ENCODE measurements at places on chromosomes 16 and 17. TPM values are rescaled to one million over a fixed set of nuclear protein-coding genes. Genes with fewer than 3 reads are reported as not detected.
A peak's percentile ranks its signal among the peaks of the same experiment; 100 is the strongest.

DNA sequence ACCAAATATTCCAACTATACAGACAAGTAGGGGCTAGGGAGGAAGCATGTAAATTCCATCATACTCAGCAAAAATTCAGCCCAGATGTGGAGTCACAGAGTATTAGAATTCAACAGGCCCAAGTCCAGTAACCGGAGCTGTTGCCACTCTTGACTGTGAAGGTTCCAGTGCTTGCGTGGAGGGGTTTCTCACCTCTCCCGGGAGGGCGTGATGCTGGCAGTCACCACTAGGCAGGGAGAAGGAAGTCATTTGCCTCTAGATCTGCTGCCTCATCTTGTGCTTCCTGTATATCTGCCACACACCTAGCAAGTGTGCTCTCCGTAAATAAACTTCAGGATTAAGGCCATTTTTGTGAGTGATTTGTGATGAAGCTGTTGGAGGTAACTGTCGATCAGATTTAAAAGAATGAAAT is 1.0 kb upstream of the CKLF start:
- no peaks in the 10 kb centered on the region for H3K27me3 ChIP-seq
- H3K36me3 ChIP-seq = peaks cover 36% of the 10 kb centered on the region
- peak overlapping the region; percentile 96 for H3K4me3 ChIP-seq
- peak overlapping the region; percentile 95 for H3K27ac ChIP-seq
- H3K4me1 ChIP-seq = peaks cover 79% of the 10 kb centered on the region
- peak; percentile 66 for DNase-seq

DNA sequence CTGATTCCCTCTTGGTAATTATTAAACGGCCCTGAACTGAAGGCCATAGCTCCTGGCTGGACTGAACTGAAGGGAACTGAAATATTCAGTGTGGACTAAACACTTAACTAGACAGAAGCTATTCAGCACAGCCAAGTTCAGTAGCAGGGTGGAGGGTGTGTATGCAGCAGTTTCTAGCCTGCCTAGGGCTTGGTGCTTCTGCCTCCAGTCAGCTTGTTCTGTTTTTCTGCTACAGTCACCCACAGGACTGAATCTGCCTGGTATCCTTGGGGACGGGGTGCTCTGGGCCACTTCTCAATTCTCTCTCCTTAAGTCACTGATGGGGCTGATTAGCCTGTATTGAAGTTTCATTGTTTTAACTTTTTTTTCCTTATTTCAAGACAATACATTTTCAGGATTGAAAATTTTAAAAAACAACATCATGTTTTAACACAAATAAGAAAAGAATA is 77.1 kb downstream of the WWP2 start:
- no peaks in the 10 kb centered on the region for H3K27me3 ChIP-seq
- peaks cover 8% of the 10 kb centered on the region for H3K36me3 ChIP-seq
- H3K4me3 ChIP-seq = no peak overlapping the region
- peak overlapping the region; percentile 19 for H3K27ac ChIP-seq
- DNase-seq = no peak
- peaks cover under 1% of the 10 kb centered on the region for H3K4me1 ChIP-seq

- no peak overlapping the region for H3K27ac ChIP-seq
- H3K36me3 ChIP-seq = no peaks in the 10 kb centered on the region
- no peaks in the 10 kb centered on the region for H3K4me1 ChIP-seq
- no peak for DNase-seq
- no peaks in the 10 kb centered on the region for H3K27me3 ChIP-seq
Measured at GRCh38 chr17:11896199-11896598, 101.1 kb downstream of the ZNF18 start.

GRCh38 chr16:85850344-85850880 is 48.5 kb upstream of the IRF8 start:
- H3K27me3 ChIP-seq = peaks cover 4% of the 10 kb centered on the region
- DNase-seq = no peak
- H3K27ac ChIP-seq = no peak overlapping the region
- no peaks in the 10 kb centered on the region for H3K4me1 ChIP-seq
- H3K4me3 ChIP-seq = no peak overlapping the region

DNA sequence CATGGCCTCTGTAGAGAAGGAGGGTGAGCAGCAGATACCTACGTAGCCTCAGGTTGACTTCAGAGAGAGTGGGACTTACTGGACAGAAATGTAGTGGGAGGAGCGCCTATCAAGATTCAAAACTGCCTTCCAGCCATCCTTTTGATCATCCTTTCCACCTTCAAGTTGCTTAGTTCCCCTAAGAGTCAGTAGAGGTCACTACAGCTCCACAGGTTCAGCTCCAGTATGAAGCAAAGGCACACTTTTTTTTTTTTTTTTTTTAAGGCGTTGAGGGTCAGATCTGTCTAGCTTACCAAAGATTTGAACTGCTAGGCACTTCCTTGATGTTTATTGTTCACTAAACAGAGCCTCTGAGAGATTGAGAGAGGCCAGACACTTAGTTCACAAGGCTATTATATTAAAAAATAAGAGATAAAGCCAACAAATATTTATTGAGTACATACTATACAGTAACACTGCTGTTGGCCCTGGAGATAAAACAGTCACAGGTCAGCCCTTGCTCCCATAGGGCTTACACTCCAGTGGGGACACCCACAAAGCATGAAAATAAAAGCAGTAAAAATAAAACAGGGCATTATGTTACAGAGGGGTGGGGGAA is 3.1 kb downstream of the RNF227 start:
- peaks cover 29% of the 10 kb centered on the region for H3K36me3 ChIP-seq
- no peaks in the 10 kb centered on the region for H3K27me3 ChIP-seq
- DNase-seq = peak; percentile 73
- peaks cover 38% of the 10 kb centered on the region for H3K4me1 ChIP-seq

- DNase-seq = no peak
- no peak overlapping the region for H3K4me3 ChIP-seq
- no peaks in the 10 kb centered on the region for H3K4me1 ChIP-seq
- peaks cover 10% of the 10 kb centered on the region for H3K36me3 ChIP-seq
Measured at GRCh38 chr17:35127751-35128514, 6.5 kb downstream of the FNDC8 start.

DNA sequence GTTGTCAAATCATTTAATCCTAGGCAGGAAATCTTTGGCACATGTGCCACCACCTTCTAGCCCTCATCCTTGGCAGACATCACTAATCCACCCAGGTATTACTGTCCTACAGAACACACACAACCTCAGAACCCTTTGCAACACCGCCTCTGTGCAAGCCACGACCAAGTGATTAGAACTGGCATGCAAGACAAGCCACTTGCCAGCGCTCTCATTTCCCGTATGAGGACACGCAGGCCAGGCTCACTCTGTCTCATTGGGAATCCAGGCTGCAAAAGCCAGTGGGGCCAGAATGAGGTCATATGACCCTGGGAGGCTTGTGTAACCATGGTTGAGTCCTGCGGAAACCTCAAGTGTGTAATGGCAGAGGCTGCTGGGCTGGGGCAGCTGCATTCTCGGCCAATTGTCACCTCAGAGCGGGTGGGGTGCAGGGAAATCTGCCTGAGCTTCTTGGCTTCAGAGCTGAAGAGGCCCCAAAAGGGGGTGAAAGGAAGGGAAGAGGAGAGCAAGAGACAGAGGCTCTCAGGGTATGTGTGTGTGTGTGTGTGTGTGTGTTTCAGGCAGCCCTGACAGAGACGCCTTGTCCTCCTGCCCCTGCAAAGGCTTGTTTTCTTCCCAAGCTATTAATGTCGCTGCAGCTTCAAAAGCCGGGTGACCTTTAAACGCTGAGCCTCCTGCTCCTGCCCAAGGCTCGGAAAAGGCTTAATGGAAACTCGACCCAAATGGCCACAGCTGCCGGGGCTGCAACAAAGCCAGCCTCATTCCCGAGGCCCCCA is 43.2 kb upstream of the MRPS23 start:
- peaks cover 8% of the 10 kb centered on the region for H3K27me3 ChIP-seq
- no peaks in the 10 kb centered on the region for H3K36me3 ChIP-seq

DNA sequence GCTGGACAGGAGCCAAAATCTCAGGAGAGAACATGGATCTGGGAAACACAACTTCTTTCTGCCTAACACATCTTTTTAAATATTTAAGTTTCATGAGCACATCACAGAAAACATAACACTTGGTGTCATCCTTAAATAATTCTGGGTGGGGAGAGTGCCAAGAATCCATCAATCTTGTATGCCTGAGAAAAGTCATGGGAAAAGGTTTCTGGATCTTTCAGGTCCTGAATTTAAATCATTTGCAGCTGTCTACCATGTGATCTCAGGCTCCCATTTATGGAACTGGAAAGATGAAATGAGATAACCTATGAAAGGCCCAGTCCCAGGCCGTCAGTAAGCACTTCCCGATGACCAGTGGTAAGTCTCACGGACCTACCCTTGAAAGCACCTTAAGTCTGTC is 15.1 kb downstream of the CDH11 start:
- H3K27me3 ChIP-seq = no peaks in the 10 kb centered on the region
- no peaks in the 10 kb centered on the region for H3K4me1 ChIP-seq
- no peak overlapping the region for H3K27ac ChIP-seq
- DNase-seq = no peak
- no peaks in the 10 kb centered on the region for H3K36me3 ChIP-seq

GRCh38 chr16:89184677-89184932 is 13.1 kb downstream of the CDH15 start:
- H3K4me1 ChIP-seq = peaks cover 6% of the 10 kb centered on the region
- no peaks in the 10 kb centered on the region for H3K36me3 ChIP-seq
- no peak for DNase-seq
- H3K27ac ChIP-seq = no peak overlapping the region
- H3K27me3 ChIP-seq = no peaks in the 10 kb centered on the region

DNA sequence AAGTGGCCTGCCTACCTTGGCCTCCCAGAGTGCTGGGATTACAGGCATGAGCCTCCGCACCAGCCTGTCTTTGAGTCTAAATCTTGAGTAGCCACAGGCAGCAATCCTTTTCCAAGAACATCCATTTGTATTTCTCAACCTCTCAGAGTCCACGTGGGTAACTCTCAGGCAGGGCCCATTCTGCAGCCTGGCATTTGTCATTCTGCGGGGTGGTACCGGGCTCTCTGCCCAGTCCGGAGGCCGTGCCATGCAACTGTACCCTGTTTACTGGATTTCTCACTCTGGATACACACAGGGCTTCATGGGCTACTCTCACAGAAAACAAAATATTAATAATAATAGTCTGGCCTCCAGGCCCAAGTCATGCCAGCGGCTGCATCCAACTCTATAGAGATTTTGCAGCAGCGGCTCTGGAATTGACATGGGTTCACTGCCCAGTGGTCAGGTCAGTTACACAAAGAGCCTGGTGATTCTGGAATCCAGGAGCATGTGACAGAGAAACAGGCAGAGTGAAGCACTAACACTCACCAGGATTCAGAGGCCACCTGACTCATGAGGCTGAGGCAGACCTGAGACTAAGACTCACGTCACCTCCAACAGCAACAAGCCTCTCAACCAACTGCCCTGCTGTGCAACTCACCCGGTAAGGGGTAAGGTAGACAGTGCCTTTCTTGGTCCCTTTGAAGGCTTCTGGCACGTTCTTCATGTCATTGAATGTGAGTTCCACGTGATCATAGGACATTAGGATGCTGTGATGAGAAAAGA is 4.0 kb downstream of the WBP2 start:
- H3K27ac ChIP-seq = no peak overlapping the region
- H3K27me3 ChIP-seq = no peaks in the 10 kb centered on the region
- peaks cover 32% of the 10 kb centered on the region for H3K36me3 ChIP-seq
- peaks cover 23% of the 10 kb centered on the region for H3K4me1 ChIP-seq
- H3K4me3 ChIP-seq = no peak overlapping the region

DNA sequence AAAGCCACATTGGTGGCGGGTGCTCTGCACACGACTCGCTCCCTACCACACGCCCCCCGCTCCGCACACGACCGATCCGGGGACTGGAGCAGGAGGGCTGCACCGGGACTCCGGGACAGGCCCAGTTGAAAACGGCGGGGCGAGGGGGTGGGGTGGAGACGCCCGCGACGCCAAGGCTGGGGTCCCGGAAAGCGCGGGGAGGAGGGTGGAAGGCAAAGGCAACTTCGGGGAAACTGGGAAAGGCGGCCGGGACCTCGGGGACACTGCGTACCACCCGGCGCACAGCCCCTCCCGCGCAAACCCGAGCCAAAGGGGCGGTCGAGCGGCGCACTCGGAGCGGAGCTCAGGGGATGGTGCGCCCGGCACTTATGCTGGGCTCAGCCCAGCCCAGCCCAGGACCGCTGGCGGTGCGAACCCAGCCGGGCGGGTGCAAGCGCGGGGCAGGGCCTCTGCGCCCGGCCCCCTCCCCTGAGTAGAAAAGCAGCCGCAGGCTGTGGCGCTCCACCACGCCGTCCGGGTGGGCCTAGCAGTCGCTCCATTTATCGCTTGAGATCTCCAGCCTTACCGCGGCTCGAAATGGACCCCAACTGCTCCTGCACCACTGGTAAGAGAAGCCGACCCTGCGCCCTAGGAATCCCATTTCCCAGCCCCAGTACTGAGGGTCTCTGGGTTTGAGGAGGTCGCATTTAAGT is at the start of gene MT1M:
MT1M (plus strand) TSS at position 504 of the 692 bp plus-strand sequence; CDS start at position 577, 73 bp downstream.
- H3K36me3 ChIP-seq = peaks cover 4% of the 10 kb centered on the region
- peaks cover 30% of the 10 kb centered on the region for H3K4me1 ChIP-seq
- peak within 1 kb of the TSS; percentile 50 for H3K4me3 ChIP-seq
- H3K27me3 ChIP-seq = peaks cover 74% of the 10 kb centered on the region
- DNase-seq = no peak

GRCh38 chr17:27807567-27808470 is 7.5 kb upstream of the NOS2 start:
- H3K27ac ChIP-seq = peak overlapping the region; percentile 96
- DNase-seq = peak; percentile 87
- peaks cover 3% of the 10 kb centered on the region for H3K27me3 ChIP-seq

GRCh38 chr16:84606081-84606875 is 11.6 kb downstream of the COTL1 start:
- peak overlapping the region; percentile 74 for H3K4me3 ChIP-seq
- no peaks in the 10 kb centered on the region for H3K27me3 ChIP-seq

- no peaks in the 10 kb centered on the region for H3K27me3 ChIP-seq
- H3K4me3 ChIP-seq = peak overlapping the region; percentile 37
- H3K36me3 ChIP-seq = peaks cover 40% of the 10 kb centered on the region
- peak overlapping the region; percentile 81 for H3K27ac ChIP-seq
- DNase-seq = no peak
Measured at GRCh38 chr17:78753316-78754250, 28.5 kb downstream of the CYTH1 start.

DNA sequence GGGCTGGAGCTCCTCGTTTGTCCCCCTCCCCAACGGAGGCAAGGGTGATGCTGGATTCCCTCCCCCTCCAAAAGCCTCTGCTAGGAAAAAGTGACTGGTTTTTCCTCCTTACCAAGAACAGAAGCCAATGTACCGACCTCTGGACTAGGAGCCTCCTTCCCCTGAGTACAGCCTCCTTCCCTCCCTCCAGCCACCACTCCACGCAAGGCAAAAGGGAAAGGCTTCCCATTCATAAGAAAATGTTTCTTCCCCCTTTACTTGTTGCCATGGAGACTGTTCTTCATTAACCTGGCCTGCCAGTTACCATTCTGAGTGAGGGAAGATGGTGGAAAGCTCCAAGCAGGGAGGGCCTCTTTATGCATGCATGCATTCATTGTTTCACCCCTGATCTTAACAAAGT is 4.3 kb upstream of the PIMREG start:
- peaks cover 51% of the 10 kb centered on the region for H3K27me3 ChIP-seq
- H3K36me3 ChIP-seq = peaks cover 4% of the 10 kb centered on the region
- H3K27ac ChIP-seq = no peak overlapping the region
- peaks cover 13% of the 10 kb centered on the region for H3K4me1 ChIP-seq
- no peak overlapping the region for H3K4me3 ChIP-seq
- no peak for DNase-seq

- H3K27ac ChIP-seq = no peak overlapping the region
- no peak for DNase-seq
- peaks cover 56% of the 10 kb centered on the region for H3K4me1 ChIP-seq
- peaks cover 40% of the 10 kb centered on the region for H3K36me3 ChIP-seq
Measured at GRCh38 chr16:30652718-30653117, 2.0 kb downstream of the PRR14 start.

The FBXW10B gene
- 0.44 TPM for total RNA-seq

The DHX58 gene
- 52.4 TPM for total RNA-seq

Measured in activated CD4-positive, alpha-beta T cell treated with anti-CD3 and anti-CD28 coated beads, Interleukin-2, amount 10 ng/mL, durations not matched to agents 7 days and 5 days (primary cell).